ENCODE measurements at places on chromosomes 16 and 17. TPM values are rescaled to one million over a fixed set of nuclear protein-coding genes. Genes with fewer than 3 reads are reported as not detected.

The NDRG4 gene
- 11.3 TPM for total RNA-seq

The ZNF771 gene
- 13.1 TPM for total RNA-seq

The TEKT5 gene
- not detected for total RNA-seq

The SLC43A2 gene
- total RNA-seq, result 6.2 TPM

The ANKRD40 gene
- 32.2 TPM for total RNA-seq

The KRTAP3-1 gene
- not detected for total RNA-seq

Measured in smooth muscle cell of the umbilical artery (primary cell).